A673 (cell line): ENCODE measurements at places on chromosomes 3 and 15.

DNA sequence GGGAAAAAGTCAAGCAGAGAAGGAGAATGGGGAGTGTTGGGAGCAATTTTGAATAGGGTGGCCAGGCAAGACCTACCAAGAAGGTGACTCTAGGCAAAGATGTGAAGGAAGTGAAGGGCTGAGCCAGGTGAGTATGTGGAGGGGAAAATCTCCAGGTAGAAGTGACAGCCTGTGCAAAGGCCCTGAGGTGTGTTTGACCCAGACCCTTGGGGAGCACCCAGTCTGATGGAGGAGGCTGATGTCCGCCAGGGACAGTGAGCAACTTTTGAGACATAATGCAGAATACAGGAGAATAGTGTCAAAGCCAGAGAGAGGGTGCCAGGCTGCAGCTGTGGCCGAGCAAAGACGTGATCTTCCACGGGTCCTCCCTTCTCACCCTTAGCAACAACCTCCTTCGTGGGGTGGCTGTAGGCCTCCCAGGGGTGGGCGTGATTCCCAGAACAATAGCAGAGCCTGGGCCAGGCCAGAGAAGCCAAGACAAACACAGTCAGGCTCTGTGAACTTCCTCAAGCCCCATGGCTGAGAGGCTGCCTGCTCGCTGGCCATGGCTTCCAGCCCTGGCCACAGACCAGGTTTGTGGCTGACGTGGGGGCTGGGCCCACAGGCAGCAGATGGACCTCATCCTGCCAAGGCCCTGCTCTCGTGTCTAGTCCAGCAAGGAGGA lies 58.1 kb downstream of the SLC6A6 start:
- no peak for DNase-seq

DNA sequence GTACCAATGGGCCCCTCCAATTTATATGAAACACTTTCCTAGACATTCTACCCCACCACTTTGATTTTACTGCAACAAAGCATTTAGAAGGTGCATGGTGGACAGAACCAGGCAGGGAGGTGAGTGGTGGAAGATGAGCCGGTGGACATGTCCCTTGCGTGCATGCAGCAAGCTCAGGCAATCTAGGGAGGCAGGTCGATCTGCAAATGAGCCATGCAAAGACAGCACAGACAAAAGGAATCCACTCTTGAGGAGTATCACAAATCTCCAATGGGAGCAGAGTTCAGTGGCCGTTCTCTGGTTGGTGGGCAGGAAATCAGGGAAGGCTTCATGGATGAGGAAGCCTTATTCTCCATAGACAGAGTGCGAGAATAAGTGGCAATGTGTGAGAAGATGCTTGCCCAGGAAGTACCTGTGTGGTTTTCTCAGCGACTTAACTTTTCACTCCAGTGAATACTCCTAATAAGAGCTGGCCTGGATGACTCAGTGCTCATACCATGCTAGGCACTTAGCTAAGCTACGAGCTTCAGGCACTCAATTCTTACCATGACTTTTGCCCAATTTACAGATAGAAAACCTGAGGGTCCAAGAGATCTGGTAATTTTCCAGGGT lies 152.5 kb downstream of the FOXP1 start:
- no peak for DNase-seq

DNA sequence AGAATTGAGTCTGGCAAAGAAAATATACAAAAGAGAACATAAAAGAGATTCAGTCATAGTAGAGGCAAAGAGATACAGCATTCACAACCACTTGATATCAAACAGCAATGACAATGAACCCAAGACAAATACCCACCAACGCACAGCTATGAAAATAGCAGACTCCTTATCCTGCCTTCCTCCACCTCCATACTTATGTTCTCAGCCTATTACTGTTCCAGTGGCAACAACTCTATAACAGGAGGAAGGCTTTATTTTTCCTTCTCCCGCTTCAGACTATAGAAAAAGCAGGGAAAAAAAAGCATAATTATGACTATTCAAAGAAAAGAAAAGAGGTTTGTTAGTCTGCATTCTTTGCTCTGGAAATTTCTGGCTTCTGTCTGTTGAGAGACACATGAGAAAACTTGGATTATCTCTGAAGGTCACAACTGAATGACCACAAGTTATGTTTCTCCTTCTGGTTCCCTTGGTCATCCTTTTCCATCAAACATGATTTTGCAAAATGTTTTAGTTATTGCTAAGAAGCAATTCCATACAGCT lies 81.2 kb upstream of the PLXND1 start:
- DNase-seq, result no peak

DNA sequence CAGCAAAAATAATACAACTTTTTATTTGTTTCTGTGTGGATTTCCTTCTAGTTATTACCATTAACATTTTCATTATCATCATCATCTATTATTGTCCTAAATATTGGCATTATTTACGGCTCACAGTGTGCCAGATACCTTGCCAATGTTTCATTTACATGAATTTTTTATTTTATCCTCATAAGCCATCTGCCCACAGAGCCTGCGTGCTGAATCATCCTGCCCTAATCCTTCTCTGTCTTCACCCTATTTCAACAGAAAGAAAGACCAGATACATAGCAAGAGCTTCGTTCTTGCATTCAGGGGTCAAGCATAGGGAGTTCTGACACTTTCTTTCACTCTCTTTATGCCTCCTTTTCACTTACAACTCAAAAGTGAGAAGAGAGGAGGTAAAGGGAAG lies 82.0 kb downstream of the KCNMB2 start:
- no peak for DNase-seq

- DNase-seq, result no peak
Measured at GRCh38 chr3:195839260-195840010, 27.7 kb upstream of the MUC4 start.

GRCh38 chr3:186940967-186941366 lies 10.6 kb downstream of the ST6GAL1 start:
- DNase-seq, result no peak

- no peak for DNase-seq
Measured at GRCh38 chr3:7657214-7658112, 796.5 kb downstream of the GRM7 start.

DNA sequence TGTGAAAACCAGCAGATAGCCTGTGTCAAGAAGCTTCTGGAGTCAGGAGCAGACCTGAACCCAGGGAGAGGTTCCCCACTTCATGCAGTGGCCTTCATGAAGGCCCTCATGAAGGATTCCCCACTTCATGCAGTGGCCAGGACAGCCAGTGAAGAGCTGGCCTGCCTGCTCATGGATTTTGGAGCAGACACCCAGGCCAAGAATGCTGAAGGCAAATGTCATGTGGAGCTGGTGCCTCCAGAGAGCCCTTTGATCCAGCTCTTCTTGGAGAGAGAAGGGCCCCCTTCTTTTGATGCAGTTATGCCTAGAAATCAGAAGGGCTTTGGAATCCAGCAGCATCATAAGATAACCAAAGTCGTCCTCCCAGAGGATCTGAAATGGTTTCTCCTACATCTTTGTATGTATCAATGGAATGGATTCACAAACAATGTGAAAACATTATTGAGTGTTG lies 103.9 kb upstream of the CHD2 start:
- DNase-seq, result no peak

DNA sequence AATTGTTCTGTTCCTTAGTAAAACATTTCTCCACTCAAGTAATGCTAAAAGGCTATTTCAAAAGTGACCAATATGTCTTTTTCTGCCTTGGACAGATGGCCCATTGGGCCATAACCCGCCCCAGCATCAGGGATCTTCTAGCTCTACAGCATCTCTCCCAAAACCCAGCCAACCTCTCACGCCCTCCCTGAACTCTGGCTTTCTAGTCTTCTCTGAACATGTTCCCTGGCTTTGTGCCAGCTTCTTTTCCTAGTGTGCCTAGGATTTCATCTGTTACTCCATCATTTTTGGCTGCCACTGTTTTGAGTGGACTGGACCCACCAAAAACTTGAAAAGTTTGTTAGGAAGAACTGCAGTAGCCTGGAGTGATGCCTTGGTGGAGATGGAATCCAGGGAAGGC lies 30.7 kb downstream of the TRPM1 start:
- no peak for DNase-seq

DNA sequence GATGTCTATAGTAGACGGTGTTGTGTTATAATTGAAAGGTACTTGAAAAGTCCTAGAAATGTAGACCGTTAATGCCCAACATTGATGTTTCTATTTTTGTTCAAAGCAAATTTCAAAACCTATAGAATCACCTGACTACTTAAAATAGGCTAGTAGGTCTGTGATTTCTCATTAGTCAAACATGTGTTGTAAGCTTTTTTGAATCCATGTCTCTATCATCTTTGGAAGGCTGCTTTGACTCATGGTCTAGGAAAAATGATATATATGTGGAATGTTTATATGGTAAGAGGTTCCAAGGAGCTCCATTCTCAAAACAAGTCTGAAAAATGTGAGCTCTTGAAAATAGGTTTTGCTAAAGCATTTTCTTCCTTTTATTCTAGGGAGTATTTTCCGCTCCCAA lies 375.3 kb downstream of the LPP start:
- DNase-seq, result no peak

DNA sequence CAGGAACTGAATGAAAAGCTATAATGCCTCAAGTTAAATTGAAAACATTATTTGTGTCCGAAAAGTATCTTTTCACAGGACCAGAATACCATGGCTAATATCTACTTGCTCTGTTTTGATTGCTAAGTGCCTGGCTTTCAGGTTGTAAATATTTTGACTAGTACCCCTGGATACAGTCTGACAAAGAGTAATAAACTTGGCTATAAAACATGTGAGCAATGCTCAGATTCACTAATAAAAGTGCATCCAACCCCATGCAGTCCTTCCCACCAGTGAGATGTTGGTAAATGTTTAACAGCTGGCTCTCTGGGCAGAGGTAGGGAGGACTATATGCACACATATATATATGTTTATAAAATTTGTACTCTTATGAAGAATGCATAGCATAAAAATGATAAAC lies 281.8 kb upstream of the TGFBR2 start:
- DNase-seq, result no peak

- DNase-seq, result no peak
Measured at GRCh38 chr3:189944285-189945145, 176.2 kb downstream of the P3H2 start.

DNA sequence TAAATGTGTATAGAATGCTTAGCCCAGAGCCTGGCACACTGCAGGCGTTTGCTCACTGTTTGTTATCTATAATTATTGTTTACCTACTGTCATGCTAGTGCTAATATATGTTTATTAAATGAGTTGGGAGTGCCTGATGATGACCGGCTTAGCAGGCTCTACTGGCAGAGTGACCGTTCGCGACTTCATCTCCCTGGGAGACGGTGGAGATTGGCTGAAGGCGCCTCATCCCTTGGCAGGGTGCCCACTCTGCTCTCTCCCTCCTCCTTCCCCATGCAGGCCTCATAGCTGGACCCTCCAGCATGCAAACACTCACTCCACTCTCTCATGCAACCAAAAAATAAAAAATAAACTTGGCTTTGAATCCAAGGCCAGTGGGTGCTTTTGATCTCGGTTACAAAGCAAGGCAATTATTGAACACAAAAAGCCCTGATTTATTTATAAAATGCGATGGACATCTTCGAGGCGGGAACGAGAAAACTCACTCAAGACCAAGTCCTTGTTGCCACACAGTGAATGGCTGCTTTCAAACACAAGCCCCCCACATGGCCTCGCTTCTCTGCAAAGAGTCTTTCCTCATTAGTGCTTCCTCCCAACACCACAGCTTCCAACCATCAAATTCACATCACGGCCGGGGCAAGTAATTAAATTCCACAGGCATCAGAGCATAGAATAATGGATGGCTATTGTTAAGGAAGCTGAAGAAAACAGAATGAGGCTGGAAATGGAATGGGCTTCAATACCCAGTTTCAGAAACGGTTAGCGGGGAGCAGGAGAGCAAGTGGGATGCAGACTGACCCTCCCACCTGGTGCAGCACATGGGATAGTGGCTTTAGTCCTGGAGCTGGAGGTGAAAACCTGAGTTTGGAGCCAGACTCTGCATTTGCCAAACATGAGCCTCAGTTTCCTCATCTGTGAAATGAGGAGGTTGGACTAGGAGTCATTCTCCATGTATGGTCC lies 135.7 kb upstream of the RAD18 start:
- DNase-seq, result no peak

GRCh38 chr3:131705558-131706051 lies 202.8 kb upstream of the MRPL3 start:
- peak; percentile 65 for DNase-seq

DNA sequence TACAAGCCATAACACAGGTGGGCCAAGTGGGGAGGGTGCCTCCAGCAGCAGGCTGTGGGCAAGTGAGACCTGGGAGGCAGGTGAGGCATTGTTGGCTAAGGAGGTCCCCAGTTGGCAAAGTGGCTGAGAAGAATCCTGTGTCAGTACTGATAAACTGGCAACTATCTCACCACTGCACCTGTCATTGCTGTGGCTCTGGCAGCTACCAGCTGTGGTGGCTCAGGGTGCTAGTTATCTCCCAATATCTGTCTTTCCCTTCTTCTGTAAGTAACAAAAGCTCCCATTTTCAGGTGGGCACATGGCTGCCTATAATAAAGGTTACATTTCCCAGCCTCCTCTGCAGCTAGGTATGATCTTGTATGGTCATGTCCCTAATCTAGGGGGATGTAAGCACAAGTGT lies 80.6 kb upstream of the RNF7 start:
- DNase-seq, result no peak

GRCh38 chr3:155602307-155602706 lies 142.6 kb downstream of the PLCH1 start:
- no peak for DNase-seq

- no peak for DNase-seq
Measured at GRCh38 chr3:83890039-83890762, 1068.6 kb upstream of the CADM2 start.

GRCh38 chr3:2872884-2873283 lies 237.3 kb downstream of the IL5RA start:
- no peak for DNase-seq

DNA sequence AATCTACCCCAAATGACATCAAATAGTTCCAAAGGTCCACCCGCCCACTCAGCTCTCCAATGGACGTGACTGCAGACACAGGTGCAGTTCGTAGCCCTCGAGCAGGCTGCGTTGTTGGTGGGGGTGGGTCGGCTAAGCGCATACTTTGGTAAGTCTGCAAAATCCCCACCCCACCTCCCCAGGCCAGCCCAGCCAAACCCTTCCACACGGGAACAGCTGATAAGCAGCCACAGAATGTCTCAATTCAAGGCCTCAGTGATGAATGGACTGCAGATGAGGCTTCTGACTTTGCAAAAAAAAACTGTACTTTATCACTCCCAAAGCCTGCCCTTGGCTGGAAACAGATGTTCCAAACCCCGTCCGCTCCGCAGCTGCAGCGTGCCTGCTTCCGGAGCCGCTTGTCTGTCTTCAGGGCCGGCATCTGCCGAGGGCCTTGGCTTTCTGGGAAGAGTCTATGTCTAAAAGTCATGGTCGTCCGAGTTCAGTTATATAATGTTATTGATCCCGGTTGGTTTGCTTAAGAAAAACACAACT lies 38.2 kb downstream of the PCSK6 start:
- DNase-seq, result no peak
